AG09319 (cell line): ENCODE measurements at places on chromosomes 1 and 21.

GRCh38 chr1:83762039-83762365, 236.9 kb downstream of the TTLL7 start:
- no peak for DNase-seq

- no peak for DNase-seq
Measured at GRCh38 chr1:79792219-79792930, 785.8 kb upstream of the ADGRL4 start.

DNA sequence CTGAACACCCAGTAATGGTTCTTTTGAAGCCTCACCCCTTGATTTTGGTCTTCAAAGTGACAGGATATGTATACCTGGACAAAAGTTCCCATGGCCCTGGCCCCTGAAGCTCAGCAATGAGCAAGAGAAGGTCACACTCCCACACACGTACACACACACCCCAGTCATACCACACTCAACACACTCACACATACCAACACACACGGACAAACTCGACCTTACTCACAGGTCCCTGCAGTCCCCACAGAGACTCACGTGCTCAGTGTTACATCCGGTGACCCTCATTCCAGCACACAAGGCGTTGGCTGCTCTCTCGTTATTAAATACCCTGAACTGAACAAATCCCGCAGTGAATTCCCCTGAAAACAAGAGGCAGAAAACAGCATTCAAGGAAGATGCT, 5.9 kb downstream of the ITLN1 start:
- no peak for DNase-seq

DNA sequence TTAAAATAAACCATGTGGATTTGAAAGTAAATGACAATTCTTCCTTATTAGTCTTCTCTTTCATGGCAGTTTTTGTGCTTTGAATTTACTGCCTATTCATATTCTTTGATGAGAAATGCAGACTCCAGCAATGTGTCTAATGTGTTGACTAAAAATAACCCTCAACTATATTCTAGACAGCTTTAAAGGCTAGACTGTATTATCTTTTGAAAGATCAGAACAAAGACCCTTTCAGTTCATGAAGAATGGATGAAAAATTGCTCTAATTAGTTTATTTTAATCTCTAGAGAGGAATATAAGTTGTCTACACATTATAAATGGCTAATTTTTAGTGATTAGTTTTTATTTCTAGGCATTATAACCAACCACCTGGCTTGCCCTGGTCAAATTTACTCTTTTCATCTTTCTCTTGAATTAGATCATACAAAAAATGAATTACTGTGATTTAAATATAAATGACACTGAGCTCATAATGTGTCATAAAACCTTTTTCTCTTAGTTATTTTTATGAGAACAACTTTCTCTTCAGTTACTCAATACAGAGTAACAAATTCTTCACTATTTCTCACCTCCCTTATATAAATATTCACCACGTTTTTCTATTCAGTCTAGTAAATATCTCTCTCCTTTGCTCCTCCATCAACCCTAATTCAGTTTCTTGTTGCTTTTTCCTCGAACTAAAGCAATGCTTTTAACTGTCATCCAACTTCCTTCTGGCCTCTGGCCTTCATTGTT, 428.5 kb upstream of the TMPRSS15 start:
- no peak for DNase-seq

DNA sequence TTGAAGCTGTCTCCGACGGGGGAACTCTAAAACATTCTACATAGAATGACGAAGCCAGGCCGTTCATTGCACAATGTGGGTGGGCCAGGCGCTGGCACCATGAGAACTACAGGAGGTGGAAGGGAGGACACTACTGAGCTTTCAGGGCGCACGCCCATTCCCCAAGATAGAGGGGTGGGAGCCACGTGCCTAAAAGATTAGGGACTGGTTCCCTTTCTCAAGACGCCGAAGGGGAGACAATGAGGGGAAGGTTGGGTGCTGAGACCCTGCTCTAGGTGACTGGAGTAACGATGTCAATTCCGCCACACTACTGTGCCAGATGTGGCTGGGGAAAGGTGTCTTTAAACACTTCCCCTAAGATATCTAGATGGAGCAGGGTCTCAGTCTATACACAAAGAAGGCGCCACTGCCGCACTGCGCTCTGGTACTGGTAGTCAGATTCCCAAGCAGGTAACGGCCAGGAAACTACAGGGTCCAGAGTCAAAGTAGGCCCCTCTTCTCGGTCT, 782 bp downstream of the CSDE1 start:
- DNase-seq = peak; percentile 15

DNA sequence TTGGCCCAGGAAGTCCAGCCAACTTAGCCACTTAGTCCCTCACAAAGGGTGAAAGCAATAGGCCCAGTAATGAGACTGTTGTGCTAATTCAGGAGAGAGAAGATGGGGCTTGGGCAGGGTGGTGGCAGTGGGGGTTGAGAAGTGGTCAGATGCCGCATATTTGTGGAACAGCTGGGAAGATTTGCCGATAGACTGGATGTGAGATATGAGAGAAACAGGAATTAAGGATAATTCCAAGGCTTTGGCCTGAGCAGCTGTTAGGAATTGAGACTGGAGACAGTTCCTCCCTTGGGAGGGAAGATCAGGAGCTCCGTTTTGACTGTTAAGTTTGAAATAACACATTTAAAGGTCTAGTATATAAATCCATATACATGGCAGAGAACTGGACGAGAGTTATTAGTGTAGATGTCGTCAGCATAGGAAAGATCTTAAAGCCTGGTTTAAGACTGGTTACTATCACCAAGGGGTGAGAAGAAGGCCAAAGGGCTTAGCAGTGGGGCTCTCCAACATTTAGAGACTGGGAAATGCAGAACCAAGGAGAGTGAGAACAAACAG, 323.7 kb upstream of the FAM78B start:
- no peak for DNase-seq

GRCh38 chr1:17139637-17140036, 20.4 kb upstream of the PADI2 start:
- DNase-seq = no peak

- no peak for DNase-seq
Measured at GRCh38 chr1:172496678-172497077, 36.3 kb upstream of the SUCO start.

DNA sequence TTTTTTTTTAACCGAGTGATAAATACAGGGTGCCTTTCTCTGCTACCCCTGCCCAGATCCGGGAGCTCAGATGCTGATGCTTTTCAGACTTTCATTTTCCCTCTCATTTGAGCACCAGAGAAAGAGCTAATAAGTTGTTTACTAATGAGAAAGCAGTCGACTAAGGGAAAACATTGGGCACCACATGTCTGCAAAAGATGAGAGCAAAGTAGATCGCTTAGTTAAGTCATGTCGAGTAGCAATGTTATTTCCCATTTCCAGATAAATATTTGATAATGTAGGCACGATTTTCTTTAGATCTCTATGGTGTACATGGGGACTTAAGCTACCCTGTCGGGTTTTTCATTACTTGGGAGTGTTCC, 1.2 kb downstream of the PKN2 start:
- no peak for DNase-seq

DNA sequence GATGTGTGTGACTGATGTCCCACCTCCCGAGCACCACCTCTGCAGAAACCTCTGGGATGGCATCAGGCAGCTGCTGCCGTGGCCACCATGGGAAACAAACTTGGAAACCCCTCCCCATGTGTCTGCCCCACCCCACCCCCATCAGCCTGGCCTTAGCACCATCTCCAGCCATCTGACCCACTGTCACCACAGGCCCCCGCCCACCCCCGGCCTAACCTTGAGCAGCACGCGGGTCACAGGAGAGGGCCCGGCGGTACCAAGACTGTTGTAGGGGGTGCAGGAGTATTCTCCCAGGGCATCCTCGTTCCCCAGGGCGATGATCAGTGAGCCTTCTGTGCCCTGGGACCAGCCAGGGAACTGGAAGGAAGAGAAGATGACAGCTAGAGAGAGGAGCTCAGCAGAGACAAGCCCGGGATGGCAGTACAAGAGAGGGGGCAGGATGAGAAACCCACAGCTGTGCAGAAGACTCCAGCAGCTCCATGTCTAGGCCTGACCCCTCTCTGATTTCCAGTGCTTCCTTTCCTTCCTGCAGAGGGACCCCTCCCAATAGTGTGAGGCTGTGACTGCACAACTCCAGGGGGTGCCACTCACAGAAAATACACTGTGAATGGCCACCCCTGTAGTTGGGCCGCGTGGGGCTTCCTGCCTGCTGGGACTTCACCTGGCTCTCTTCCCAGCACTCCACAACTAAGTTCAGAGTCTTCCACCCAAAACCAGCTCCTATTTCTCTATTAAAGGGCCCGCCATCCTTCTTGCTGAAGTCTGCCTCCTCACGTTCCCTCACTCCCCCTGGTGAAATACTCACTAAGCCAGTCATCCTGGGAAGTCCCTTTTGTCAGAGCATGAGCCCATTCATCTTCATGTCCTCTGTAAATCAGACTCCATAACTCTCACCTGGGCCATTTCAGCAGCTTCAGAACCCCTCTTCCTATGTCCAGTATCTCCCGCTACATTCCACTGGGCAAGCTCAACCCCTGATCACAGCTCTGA, 7.3 kb upstream of the TAGLN2 start:
- DNase-seq = no peak

DNA sequence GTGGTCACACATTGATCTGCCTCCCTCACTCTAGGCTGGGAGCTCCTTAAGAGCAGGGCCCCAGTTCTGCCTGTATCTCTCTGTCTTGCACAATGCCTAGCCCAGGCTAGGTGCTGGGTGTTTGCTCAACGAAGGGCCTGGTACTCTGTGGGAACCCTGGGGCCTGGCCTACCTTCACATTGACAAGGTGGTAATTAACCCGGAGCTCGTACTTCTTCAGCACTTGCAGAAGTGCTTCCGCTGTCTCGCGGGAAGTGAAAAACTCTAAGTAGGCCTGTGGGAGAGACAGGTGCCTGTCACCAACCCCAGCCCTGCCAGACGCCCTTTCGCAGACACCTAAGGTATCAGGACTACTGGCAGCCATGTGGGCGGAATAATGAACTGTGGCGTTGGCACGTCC, 13.7 kb downstream of the MTHFR start:
- no peak for DNase-seq

GRCh38 chr21:42865776-42866160, 13.6 kb downstream of the WDR4 start:
- DNase-seq = no peak

GRCh38 chr1:53160924-53161378, 18.5 kb upstream of the SLC1A7 start:
- no peak for DNase-seq

GRCh38 chr1:145953861-145954260, 4.0 kb downstream of the LIX1L start:
- no peak for DNase-seq

DNA sequence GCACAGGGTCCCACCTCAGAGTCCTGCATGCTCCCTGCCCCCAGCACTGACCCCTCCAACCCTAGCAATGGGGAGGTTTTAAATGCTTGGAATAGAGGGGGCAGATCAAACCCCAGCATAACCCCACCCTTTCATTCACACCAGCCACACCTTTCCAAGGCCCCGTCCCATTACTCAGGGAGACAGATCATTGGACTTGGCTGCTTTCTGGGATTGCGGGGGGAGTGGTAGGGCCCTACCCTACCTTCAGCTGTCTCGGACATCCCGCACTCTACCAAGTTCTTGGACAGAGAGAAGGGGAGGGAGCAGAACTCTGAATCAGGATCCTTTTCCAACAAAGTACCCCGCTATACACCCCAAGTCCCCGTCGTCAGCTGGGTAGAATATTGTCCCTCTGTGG, 983 bp downstream of the PADI2 start:
- DNase-seq = no peak
